Fibroblast of lung (primary cell): ENCODE measurements at places on chromosomes 4 and X. TPM values are rescaled to one million over a fixed set of nuclear protein-coding genes. Genes with fewer than 3 reads are reported as not detected.

DNA sequence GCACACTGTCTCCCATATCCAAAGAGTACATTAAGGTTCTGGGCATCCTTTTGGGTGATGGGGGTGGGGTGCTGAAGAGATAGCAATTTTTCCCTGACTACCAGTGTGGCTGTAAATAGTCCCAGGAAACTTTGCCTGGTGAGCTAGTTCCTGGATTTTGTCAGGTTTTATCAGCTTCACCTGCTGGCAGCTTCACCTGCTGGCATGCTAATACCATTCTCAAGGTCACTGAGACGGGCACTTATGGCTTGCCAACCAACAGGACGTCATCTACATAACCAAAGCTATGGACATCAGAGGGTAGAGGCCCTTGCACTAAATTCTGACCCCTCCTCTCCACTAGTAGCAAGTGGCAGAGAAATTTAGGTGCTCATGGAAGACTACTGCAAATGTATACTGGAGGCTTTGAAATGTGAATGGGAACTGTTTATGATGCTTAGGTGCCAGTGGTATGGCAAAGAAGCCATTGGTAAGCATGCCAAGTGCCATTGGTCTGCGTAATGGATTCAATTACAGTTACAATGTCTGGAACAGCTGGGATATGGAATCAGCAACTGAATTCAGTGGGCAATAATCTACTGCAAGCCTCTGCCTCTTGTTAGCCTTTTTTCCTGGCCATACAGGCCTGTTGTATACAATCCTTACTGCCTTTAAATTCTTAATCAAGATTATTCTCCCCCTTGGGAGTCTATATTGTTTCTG, 71.6 kb upstream of the SH3RF1 start:
- H3K4me1 ChIP-seq = peaks cover 18% of the 10 kb centered on the region
- H3K4me3 ChIP-seq = no peak overlapping the region
- no peak overlapping the region for H3K27ac ChIP-seq
- H3K36me3 ChIP-seq = no peaks in the 10 kb centered on the region
- DNase-seq = no peak
- H3K27me3 ChIP-seq = no peaks in the 10 kb centered on the region

DNA sequence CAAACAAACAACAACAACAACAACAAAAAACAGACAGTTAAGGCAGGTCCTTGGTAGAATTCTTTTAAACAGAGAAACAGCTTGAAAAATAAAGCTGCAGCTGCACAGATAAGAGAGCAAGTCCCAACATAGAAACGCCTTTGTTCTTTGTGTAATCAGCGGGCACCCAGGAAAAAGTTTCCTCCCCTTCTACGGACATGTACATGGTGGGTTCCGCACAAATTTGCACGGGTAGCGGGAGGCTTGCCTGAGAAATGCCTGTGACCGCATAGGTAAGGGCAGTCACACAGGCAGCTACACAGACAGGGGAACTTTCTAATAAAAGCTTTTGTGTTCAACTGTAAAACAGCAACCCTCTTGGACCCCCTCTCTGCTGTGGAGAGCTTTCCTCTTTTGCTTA, 25.7 kb upstream of the CT47A1 start:
- no peaks in the 10 kb centered on the region for H3K4me1 ChIP-seq
- no peak overlapping the region for H3K27ac ChIP-seq
- H3K4me3 ChIP-seq = no peak overlapping the region
- H3K36me3 ChIP-seq = no peaks in the 10 kb centered on the region
- no peak for DNase-seq

DNA sequence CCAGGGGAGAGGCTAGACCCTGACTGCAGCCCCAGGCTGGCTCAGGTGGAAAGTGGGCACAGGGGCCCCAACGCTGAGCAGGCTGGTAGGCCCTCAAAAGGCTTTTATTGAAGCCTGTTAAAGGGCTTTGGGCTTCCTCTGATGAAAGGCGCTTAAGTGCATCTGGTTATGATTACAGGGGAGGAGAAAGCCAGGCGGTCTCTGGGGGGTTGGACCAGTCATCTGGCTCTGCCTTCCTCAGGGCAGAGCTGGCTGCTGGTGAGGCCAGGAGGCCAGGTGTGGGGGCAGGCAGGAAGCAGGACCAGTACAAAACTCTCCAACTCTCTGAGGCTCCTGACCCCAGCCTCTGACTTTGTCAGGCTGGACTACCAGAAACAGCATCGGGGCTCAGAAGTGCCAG, 68.8 kb upstream of the BCOR start:
- peaks cover 7% of the 10 kb centered on the region for H3K4me1 ChIP-seq
- H3K4me3 ChIP-seq = no peak overlapping the region
- H3K27ac ChIP-seq = no peak overlapping the region
- no peak for DNase-seq
- no peaks in the 10 kb centered on the region for H3K36me3 ChIP-seq
- H3K27me3 ChIP-seq = no peaks in the 10 kb centered on the region

DNA sequence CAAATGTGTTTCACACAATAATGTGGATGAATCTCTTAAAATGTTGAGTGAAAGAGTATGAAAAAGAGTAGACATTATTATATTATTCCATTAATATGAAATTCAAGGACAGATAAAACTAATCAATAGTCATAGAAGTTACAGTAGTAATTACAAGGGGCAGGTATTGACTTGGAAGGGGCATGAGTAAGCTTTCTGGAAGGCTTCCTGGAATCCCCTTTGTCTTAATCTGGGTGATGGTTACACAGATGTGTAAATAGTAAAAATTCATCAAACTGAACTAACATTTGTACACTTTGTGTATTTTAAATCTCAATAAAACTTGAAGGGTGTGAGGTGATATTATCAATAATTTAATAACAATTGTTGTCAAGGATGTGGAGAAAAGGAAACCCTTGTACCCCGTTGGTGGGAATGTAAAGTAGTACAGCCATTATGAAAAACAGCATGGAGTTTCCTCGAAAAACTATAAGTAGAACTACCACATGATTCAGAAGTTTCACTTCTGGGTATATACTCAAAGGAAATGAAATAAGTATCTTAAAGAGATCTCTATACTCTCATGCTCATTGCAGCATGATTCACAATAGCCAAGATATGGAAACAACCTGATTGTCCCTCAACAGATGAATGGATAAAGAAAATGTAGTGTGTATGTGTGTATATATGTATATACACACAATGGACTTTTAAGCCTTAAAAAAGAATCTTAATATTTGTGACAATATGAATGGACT, 96.9 kb upstream of the MID1IP1 start:
- DNase-seq = no peak
- H3K27me3 ChIP-seq = no peaks in the 10 kb centered on the region
- no peaks in the 10 kb centered on the region for H3K4me1 ChIP-seq

DNA sequence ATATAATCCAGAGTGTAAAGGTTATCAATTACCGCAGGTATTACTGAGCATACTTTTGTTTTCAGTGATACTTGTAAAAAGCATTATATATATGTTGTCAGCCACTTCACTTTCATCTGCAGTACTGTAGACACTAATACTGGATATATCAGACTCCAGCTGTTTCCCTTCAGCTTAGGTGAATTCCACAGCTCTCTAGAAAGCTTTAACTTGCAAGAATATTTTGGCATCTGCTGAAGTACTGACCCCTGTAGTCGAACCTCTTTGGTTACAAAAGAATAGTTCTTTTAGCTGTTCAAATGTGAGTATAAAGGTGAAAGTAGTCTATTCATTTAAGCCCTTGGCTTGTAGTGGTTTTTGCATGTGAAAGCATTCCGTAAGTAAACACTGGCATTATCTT, 1222.7 kb upstream of the TENM3 start:
- H3K4me3 ChIP-seq = no peak overlapping the region
- DNase-seq = peak; percentile 60
- no peaks in the 10 kb centered on the region for H3K36me3 ChIP-seq

DNA sequence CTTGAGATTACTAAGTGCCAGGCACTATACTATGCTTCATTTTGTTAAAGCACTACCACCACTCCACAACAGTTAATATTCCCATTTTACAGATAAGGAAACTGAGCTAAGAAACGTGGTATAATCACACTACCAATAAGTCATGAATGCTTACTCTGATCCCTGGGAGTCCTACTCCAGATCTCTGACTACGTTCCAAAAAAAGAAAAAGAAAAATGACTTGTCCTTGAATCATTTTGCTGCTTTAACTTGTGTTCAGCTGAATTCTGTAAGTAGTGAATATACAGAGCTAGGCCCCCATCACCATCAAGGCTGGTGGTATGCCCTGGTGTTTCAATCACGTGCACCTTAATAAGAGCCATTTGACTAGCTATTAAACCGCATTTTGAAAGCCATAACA, 39.4 kb downstream of the LDB2 start:
- no peaks in the 10 kb centered on the region for H3K27me3 ChIP-seq
- H3K4me1 ChIP-seq = peaks cover 15% of the 10 kb centered on the region
- no peak overlapping the region for H3K4me3 ChIP-seq
- no peaks in the 10 kb centered on the region for H3K36me3 ChIP-seq

- no peaks in the 10 kb centered on the region for H3K27me3 ChIP-seq
- no peaks in the 10 kb centered on the region for H3K4me1 ChIP-seq
- H3K4me3 ChIP-seq = no peak within 1 kb of the TSS
- H3K27ac ChIP-seq = no peak within 1 kb of the TSS
- H3K36me3 ChIP-seq = no peaks in the 10 kb centered on the region
Observed at GRCh38 chrX:41723826-41724225, at the start of gene GPR82. Gene GPR82, plus strand, starts transcription at chrX:41724181. Its CDS starts 2,846 bp downstream, at chrX:41727027.

- no peak overlapping the region for H3K27ac ChIP-seq
- no peaks in the 10 kb centered on the region for H3K27me3 ChIP-seq
- no peak for DNase-seq
- H3K36me3 ChIP-seq = no peaks in the 10 kb centered on the region
- no peaks in the 10 kb centered on the region for H3K4me1 ChIP-seq
- H3K4me3 ChIP-seq = no peak overlapping the region
Observed at GRCh38 chrX:137072396-137072795, 38.6 kb upstream of the GPR101 start.

DNA sequence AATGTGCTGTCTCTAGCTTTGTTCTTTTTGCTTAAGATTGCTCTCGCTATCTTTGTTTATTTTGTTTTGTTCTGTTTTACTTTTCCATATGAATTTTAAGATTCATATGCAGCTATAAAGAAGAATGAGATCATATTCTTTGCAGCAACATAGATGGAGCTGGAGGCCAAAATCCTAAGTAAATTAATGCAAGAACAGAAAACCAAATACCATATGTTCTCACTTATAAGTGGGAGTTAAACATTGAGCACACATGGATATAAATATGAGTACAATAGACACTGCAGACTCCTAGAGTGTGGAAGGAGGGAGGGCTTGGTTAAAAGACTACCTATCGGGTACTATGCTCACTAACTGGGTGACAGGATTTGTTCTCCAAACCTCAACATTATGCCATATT, 237.8 kb downstream of the TRAM1L1 start:
- no peaks in the 10 kb centered on the region for H3K36me3 ChIP-seq
- H3K4me1 ChIP-seq = no peaks in the 10 kb centered on the region
- H3K27me3 ChIP-seq = no peaks in the 10 kb centered on the region
- no peak for DNase-seq
- H3K4me3 ChIP-seq = no peak overlapping the region
- H3K27ac ChIP-seq = no peak overlapping the region

GRCh38 chr4:152307669-152308068, 228.2 kb downstream of the FBXW7 start:
- no peak for DNase-seq
- no peaks in the 10 kb centered on the region for H3K4me1 ChIP-seq
- no peak overlapping the region for H3K4me3 ChIP-seq
- H3K27me3 ChIP-seq = no peaks in the 10 kb centered on the region

DNA sequence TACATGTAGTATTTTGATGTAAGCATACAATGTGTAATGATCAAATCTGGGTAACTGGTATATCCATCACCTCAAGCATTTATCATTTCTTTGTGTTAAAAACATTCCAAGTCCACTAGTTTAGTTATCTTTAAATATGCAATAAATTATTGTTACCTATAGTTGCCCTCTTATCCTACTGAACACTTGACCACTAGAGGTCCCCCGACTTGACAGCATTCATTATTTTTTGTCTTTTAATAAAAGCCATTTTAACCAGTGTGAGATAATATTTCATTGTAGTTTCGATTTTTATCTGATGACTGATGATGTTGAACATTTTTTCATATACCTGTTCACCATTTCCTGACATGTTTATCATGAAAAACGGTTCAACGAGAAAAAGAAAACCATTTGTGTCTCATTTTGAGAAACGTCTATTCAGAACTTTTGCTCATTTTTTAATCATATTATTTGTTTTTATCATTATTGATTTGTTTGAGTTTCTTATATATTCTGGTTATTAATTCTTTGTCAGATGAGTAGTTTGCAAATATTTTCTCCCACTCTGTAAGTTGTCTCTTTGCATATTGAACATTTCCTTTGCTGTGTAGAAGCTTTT, 199.0 kb upstream of the CXXC4 start:
- no peaks in the 10 kb centered on the region for H3K36me3 ChIP-seq
- H3K4me3 ChIP-seq = no peak overlapping the region
- no peak overlapping the region for H3K27ac ChIP-seq
- H3K27me3 ChIP-seq = no peaks in the 10 kb centered on the region

DNA sequence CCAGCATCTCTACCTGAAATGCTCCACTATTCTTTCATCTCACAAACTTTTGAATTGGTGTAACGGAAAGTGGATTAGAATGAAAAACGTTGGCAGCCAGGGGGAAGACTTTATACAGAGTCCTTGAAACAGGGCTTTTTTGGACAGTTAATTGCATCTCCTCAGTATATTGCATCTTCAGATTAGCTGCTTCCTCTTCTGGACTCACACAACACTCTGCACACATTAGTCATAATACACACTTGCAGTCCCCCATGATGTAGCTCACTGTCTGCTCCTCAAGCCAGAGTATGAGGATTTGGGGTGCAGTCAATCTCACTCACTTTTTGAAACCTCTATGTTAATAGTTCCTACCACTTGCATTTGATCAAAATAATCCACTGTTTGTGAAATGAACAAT, 101.0 kb downstream of the ADGRA3 start:
- no peaks in the 10 kb centered on the region for H3K36me3 ChIP-seq
- no peaks in the 10 kb centered on the region for H3K4me1 ChIP-seq
- no peaks in the 10 kb centered on the region for H3K27me3 ChIP-seq
- no peak overlapping the region for H3K4me3 ChIP-seq
- H3K27ac ChIP-seq = no peak overlapping the region

DNA sequence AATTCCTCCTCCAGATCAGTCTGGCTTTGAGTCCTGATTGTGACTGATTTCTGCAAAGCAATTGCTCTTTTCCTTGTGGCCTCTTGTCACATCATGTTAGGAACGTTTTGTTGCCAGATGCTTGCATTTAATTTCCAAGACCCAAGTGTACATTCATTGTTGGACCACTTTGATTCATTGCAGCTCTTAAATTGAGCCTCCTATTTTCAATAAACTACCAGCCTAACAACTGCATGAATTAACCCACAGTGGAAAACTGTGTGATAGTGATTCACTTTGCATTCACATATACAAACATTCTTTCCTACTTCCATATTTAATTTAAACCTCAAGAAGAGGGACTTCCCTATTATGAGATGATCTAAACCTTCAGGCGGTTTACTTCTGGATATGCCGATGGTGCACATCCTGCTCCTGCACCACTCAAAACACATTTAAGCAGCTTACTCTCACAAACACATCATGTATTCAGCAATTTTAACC, 118.4 kb downstream of the AFF1 start:
- no peaks in the 10 kb centered on the region for H3K36me3 ChIP-seq
- H3K27ac ChIP-seq = no peak overlapping the region
- no peak for DNase-seq
- H3K4me3 ChIP-seq = no peak overlapping the region

Gene RIBC1
- polyA plus RNA-seq = 0.15 TPM in 2 replicates

Gene SHISA3
- 0.23 and 0.80 TPM in 2 replicates for polyA plus RNA-seq

Gene PDK3
- polyA plus RNA-seq = 3.7 and 4.2 TPM in 2 replicates

Gene FAM47A
- not detected in 2 replicates for polyA plus RNA-seq

Gene GIMD1
- polyA plus RNA-seq = not detected in 2 replicates

Gene SRPX2
- 41.1 and 77.6 TPM in 2 replicates for polyA plus RNA-seq
